ENCODE measurements at places on chromosomes 16 and 17.

DNA sequence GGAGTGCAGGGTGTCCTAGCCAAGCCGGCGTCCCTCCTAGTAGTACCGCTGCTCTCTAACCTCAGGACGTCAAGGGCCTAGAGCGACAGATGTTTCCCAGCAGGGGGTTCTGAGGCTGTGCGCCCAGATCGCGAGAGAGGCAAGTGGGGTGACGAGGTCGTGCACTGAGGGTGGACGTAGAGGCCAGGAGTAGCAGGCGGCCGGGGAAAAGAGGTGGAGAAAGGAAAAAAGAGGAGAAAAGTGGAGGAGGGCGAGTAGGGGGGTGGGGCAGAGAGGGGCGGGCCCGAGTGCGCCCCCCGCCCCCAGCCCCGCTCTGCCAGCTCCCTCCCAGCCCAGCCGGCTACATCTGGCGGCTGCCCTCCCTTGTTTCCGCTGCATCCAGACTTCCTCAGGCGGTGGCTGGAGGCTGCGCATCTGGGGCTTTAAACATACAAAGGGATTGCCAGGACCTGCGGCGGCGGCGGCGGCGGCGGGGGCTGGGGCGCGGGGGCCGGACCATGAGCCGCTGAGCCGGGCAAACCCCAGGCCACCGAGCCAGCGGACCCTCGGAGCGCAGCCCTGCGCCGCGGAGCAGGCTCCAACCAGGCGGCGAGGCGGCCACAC is at the start of gene MMP2:
TSS of gene MMP2 (plus strand) at position 372 of the 603 bp plus-strand sequence. CDS start 282 bp downstream, outside the sequence.
- DNase-seq: no peak

GRCh38 chr16:77897129-77897437 is 108.7 kb downstream of the VAT1L start:
- DNase-seq: no peak

- DNase-seq: no peak
Observed at GRCh38 chr17:40536295-40537171, 28.7 kb downstream of the CCR7 start.

GRCh38 chr16:25593260-25593659 is 98.5 kb upstream of the HS3ST4 start:
- DNase-seq: no peak

GRCh38 chr17:28641579-28641978 is 3.4 kb downstream of the BLTP2 start:
- no peak for DNase-seq

- no peak for DNase-seq
Observed at GRCh38 chr16:72836985-72837384, 210.9 kb downstream of the ZFHX3 start.

GRCh38 chr17:33049781-33050414 is 58.3 kb downstream of the SPACA3 start:
- peak; percentile 17 for DNase-seq

Measured in stimulated activated CD4-positive, alpha-beta T cell treated with anti-CD3 and anti-CD28 coated beads, Interleukin-1b, Interleukin-23, amount 100 ng/mL, for 1 hour (primary cell).